Urinary bladder (tissue), 4 donors: ENCODE measurements at places on chromosomes 12 and 14. TPM values are rescaled to one million over a fixed set of nuclear protein-coding genes. Genes with fewer than 3 reads are reported as not detected.

PIWIL1 gene
- polyA plus RNA-seq: not detected

GRCh38 chr12:77299001-77299400 is 233.6 kb upstream of the E2F7 start:
- DNase-seq: no peak

DNA sequence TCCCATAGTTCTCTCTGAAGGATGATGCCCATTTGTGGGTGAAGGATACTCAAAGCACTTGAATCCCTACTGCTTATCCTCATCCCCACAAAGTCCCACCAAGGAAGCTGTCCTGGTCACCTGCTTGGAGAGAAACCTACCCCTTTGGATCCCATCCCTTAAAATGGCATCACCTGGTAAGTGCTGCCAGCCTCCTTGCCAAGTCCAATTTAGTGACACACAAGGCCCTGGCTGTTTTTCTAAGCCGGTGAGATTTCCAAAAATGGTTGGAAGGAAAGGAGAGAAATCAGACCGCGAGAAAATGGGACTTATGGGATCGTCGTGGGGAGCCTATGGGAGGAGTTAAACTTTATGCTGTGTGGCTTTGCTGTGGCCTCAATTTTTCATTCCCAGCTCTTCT is 358.2 kb downstream of the FUT8 start:
- no peak for DNase-seq

GRCh38 chr14:103552846-103553210 is 9.6 kb downstream of the BAG5 start:
- no peak for DNase-seq

GRCh38 chr12:69621551-69621950 is 10.8 kb upstream of the LRRC10 start:
- DNase-seq: no peak
